ENCODE measurements at places on chromosomes 11 and 22.

GRCh38 chr11:134332189-134332631 lies 422 bp downstream of the GLB1L2 start:
- peak; percentile 37 for DNase-seq

GRCh38 chr11:117925198-117925925 lies 3.8 kb downstream of the TMPRSS13 start:
- DNase-seq: no peak

- no peak for DNase-seq
Measured at GRCh38 chr22:25555586-25555985, 8.9 kb upstream of the GRK3 start.

- DNase-seq: no peak
Measured at GRCh38 chr11:64196626-64197025, 9.9 kb upstream of the FERMT3 start.

GRCh38 chr22:44543781-44544477 lies 45.9 kb upstream of the RTL6 start:
- no peak for DNase-seq

- no peak for DNase-seq
Measured at GRCh38 chr11:132037467-132037862, 667.0 kb downstream of the NTM start.

DNA sequence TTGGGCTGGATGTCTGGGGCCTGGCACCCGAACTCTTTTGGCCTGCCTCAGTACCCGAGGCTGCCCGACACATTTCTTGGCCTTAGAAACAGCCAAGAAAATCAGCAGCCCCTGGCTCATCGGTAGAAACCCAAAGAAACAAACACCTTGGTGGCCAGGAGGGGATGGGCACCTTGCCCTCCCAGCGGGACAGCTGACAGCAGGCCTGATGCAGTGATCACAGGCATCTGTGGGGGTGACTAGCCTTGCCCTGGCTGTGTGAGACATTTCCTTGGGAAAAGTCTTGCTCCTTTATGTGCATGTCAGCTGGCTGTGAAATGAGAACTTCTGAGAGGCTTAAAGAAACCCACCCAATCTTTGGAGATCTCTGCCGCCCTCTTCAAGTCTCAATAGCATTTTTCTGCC lies 60.9 kb downstream of the SMIM38 start:
- DNase-seq: no peak

All from CD4-positive, alpha-beta T cell treated with Interleukin-17A for 4 hours (primary cell).